Activated T-cell treated with anti-CD3 and anti-CD28 coated beads for 48 hours (primary cell): ENCODE measurements at places on chromosomes 11 and 22.

GRCh38 chr22:48053486-48053885, 1291.0 kb downstream of the TBC1D22A start:
- DNase-seq: no peak

DNA sequence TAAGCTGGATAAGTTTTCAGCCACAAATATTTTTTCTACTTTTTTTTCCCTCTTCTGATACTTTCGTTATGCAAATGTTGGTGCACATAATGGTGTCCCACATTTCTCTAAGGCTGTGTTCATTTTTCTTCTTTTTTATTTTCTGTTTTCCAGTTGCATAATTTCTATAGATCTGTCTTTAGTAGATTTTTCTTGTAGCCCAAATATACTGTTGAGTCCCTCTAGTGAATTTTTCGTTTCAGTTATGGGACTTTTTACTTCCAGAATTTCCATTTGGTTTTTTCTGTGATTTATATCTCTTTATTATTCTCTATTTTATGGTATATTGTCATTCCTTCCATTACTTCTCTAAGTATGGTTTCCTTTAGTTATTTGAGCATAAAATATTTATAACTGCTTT, 72.0 kb downstream of the SWAP70 start:
- no peak for DNase-seq

DNA sequence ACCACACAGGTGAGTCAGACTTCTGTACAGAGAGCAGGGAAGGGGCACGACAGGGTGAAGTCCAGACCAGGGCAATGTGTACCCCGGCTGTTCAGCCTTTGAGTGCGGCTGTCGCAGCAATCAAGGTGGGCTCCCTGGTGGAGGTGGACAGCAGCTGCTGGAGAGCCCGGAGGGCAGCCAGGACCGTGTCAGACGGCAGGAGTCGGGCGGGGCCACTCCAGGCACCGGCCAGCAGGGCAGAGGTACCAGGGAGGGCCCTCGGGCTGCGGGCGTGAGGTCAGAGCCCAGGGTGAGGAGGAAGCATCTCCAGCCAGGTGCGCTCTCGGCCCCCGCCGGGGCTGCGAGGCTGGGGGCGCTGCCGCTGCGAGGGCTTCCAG, 802 bp upstream of the PIM3 start:
- no peak for DNase-seq

DNA sequence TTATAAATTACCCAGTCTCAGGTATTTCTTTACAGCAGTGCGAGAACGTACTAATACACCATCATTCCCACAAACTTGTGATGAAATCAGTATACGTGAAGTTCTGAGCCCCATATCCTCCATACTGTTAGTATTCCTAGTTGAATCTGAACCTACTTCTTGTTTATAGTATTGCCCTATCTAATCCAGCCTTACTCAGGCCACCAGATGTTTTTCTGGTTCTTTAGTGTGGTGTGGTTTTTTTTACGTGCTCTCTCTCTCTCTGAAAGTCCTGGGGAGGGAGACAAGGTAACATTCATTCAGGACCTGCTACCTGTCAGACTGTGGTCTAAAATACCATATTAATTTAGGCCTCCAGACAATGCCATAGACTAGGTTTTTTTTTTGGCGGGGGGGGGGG, 47.6 kb upstream of the TEAD1 start:
- DNase-seq: no peak

- no peak for DNase-seq
These were observed 10.3 kb upstream of the IGF2 start for GRCh38 chr11:2149460-2149859.

DNA sequence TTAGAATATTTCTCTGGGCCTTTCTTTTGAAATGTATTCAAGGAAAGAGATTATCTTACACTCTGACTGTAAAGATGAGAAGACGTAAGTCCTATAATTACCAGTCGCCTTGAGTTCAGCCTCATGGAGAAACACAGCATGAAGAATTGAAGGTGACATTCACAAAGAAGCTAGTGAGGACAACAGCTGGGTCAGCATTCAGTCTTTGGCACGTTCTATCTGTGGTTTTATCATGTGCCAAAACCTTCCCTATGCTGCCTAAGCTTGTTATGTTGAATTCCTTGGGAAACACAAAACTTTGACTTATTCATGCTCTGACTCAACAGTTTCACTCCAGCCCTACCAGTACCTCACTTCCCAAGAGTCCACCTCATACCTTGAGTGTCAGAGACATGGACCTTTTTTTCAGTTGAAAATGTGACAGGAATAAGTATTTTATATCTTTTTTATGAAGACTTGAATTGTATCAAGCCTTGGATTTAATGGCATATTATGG, 198.8 kb upstream of the KIRREL3 start:
- no peak for DNase-seq

- peak; percentile 2 for DNase-seq
These were observed 288.8 kb downstream of the CASP12 start for GRCh38 chr11:104609311-104610085.

GRCh38 chr11:41201156-41201555, 258.3 kb downstream of the LRRC4C start:
- no peak for DNase-seq

DNA sequence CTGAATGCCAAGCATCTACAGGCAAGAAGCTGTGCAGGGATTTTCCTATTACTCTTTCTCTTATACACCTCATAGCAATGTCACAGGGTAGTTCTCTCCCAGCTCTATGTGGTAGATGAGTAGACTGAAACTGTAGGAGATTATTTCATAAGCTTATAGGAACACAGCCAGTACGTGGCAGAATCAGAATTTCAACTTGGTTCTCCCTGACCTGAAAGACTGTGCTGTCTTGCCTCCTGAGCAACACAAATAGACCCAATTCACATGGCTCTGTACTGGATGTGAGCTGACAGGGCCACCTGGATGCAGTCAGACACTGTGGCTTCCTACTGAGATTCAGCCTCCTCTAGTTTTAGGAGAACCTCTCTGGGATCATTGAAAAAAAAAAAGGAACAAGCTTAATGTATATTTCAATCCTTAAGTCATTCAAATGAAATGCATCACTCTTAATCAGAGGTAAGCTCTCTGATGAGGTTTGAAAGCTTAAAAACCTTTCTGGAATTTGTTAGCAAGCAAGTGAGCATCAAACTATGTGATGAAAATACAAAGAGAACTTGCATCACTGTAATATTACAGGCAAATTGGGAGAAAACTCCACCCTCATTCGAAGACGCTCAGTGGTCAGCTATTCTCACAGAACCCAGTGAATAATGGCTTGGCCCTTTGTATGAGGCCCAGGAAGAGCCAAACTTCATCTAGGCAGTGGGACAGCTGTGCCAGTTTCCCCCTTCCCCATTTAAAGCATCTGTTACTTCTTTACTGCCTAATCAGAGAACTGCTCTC, 1039.3 kb downstream of the NTM start:
- DNase-seq: no peak

DNA sequence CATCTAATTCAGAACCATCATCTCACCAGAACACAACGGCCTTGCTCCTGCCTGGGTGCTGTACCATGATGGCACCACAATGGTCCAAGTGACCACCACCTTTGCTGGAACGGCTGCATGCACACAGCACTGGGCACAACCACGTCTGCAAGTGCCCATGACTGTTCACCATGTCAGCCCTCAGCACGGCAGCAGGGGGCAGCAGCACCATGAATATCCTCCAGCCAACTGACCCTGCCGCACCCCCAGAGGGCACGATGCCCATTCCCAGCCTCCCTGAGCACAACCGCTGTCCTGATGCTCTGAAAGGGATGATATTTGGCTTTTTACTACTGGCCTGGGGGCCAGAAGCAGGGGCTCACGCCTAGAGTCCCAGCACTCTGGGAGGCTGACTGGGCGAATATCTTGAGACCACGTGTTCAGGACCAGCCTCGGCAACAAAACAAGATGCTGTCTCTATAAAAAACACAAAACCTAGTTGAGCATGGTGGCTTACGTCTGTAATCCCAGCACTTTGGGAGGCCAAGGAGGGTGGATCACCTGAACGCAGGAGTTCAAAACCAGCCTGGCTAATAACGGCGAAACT, 25.7 kb downstream of the DRD4 start:
- peak; percentile 42 for DNase-seq

GRCh38 chr11:126431401-126432064, 76.0 kb downstream of the ST3GAL4 start:
- no peak for DNase-seq

DNA sequence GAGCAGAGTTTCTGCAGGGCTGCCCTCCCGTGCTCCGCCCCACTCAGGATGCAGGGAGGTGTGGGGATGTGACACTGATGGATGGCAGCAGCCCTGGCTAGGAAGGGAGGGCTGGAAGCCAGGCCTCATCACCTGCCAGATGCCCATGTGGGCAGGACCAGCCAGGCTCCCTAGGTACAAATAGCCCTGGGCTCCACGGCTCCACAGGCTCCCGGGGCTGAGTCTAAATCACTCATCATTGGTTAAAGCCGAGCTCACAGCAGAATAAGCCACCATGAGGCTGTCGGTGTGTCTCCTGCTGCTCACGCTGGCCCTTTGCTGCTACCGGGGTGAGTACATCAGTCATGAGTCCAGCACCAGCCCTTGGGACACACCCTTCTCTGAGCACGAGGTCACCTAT, at the start of gene SCGB1D1:
SCGB1D1 (plus strand) TSS at position 206 of the 400 bp plus-strand sequence; CDS start at position 275, 69 bp downstream.
- DNase-seq: no peak

GRCh38 chr22:50696251-50696798, 23.7 kb downstream of the SHANK3 start:
- no peak for DNase-seq

DNA sequence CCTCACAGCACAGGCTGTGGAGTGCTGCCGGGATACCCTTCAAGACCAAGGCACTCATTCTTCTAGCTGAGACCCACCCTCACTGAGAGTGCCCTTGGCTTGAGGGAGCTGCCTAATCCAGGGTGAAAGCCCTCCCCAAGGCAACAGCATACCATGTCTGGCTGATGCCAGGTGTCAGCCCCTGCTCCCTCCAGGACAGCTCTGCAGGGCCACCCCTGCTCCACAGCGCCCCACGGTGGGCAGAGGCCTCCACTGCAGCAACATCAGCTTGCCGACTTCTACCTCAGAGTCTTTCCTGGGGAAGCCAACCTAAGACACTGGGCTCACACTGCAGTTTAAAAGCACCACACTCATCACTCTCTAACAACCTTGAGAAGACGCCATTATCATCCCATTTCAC, 29.0 kb downstream of the TTLL1 start:
- DNase-seq: peak; percentile 58
